ENCODE measurements at places on chromosomes 5 and 9. TPM values are rescaled to one million over a fixed set of nuclear protein-coding genes. Genes with fewer than 3 reads are reported as not detected.
A peak's percentile ranks its signal among the peaks of the same experiment; 100 is the strongest.

DNA sequence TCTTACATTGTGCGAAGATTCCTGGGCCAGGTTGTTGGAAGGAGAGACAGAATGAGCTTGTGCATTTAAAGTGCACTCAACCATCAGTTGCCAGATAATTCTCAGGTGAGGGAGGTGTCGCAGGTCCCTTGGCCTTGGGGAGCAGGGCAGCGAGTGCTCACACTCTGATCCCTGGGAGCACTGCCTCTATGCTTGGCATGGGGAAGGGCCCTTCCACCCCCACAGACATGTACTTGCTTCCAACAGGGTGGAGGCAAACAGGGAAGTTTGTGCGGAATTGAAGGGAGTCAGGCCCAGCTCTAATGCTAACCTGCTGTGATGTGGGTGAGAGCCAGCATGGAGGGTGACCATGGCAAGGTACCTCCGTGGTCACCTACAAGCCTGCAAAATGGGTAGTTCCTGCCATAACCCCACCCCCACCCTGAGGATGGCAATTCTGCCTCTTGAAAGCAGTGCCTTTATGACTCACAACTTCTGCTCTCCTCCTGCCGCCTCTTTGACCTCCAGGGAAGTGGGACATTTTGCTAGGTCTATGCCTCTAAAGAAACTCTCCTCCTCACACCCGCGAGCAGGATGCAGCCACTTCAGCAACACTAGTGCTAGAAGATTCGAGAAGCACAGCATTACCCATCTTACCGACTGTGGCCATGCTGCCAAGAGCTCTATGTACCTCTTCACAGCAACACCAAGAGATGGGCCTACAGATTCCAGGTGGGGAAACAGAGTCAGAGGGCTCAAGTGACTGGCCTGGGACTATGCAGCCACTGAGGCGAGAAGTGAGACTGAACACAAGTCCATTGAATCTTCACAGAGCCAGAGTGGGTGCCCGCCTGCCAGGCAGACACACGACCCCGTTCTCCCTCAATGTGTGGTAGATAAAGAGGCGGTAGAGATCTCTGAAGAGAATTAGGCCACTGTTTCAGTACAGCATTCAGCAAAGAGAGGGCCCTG, 22.1 kb upstream of the SLC25A51 start:
- H3K36me3 ChIP-seq: peaks cover 13% of the 10 kb centered on the region
- no peak for DNase-seq
- H3K4me1 ChIP-seq: peaks cover 27% of the 10 kb centered on the region
- no peaks in the 10 kb centered on the region for H3K27me3 ChIP-seq
- H3K4me3 ChIP-seq: no peak overlapping the region

Gene WNT8A
- not detected for total RNA-seq

Gene SVEP1
- 45.2 TPM for total RNA-seq

Gene GNA14
- 0.22 TPM for total RNA-seq

DNA sequence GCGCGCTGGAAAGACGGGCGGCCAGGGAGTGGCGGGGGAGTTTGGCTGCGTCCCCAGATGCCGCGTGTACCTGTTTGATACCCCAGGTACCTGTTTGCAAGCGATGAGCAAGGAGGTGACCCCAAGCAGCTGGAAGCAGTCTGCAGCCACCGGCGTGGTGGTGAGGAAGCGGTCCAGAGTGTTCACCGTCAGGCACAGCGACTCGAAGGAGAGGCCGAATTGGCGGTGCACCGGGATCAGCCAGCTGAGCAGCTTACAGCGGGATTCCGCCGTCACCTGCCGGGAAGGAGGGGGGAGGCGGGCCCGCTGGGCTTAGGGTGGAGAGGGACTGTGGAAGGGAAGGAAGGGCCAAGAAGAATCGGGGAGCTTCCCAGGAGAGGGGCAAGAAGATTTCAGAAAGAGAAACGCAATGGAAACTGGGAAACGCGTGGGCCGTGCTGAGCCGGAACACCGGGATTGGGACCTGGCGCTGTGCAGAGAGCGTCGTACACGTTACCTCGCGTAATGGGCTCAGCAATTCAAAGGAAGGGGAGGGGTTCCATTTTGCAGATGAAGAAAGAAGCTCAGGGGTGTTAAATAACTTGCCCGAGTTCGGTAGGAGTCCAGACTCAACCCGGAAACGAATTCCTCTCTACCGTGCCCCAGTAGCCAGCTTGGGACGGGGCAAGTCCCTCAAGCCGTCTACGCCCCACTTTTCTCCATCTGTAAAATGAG, 980 bp downstream of the CCNO start:
- H3K27ac ChIP-seq: no peak overlapping the region
- no peaks in the 10 kb centered on the region for H3K36me3 ChIP-seq
- H3K4me3 ChIP-seq: peak overlapping the region; percentile 78
- H3K27me3 ChIP-seq: peaks cover 89% of the 10 kb centered on the region

Gene FOXD4L6
- total RNA-seq: 0.53 TPM

Gene ZNF354C
- total RNA-seq: 9.1 TPM

Gene GOLPH3
- total RNA-seq: 68.8 TPM

Gene RNF183
- total RNA-seq: 0.53 TPM

Gene CATSPER3
- 1.1 TPM for total RNA-seq

Gene RNF180
- 10.0 TPM for total RNA-seq

DNA sequence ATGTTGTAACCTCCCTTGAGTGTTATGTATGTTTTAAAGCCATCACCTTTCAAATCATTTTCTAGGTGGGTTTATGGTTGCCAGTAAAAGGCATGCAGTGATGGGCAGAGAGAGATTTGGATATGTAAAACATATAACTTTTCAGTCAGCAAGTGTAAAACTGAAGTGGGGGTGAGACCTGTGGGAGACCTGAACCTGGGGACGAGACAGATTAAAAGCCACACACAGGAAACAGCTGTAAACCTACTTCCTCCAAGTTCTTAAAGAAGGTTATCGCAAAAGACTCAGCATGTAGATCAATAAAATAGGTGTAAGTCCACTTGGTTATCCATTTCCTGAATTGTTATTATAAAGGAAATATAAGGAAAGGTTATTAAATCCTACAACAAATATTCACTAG, 76.6 kb downstream of the YIPF5 start:
- H3K4me3 ChIP-seq: no peak overlapping the region
- no peaks in the 10 kb centered on the region for H3K27me3 ChIP-seq
- H3K36me3 ChIP-seq: no peaks in the 10 kb centered on the region
- no peak for DNase-seq
- H3K4me1 ChIP-seq: peaks cover 30% of the 10 kb centered on the region

Gene LURAP1L
- 32.7 TPM for total RNA-seq

Gene TEK
- total RNA-seq: 5.9 TPM

DNA sequence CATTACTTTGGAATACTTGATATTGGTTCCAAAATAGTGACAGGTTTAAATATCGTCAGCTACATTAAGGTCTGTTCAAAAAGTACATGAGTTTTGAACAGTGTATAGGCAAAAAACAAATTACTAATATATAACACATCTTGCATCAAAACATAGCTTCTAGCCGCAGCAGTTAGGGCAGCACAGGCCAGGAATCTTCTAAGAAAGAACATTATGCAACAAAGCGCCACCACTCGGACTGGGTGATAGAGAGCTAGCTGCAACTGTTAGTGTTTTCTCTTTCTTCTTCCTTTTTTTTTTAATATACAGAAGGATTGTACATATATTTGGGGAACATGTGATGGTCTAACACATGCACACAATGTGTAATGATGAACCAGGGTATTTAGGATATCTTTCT, 504.5 kb downstream of the NR2F1-AS1 start:
- peak overlapping the region; percentile 98 for H3K27ac ChIP-seq
- no peak overlapping the region for H3K4me3 ChIP-seq
- H3K36me3 ChIP-seq: no peaks in the 10 kb centered on the region
- peaks cover 50% of the 10 kb centered on the region for H3K4me1 ChIP-seq
- H3K27me3 ChIP-seq: no peaks in the 10 kb centered on the region

GRCh38 chr5:159175547-159175946, 33.8 kb downstream of the RNF145 start:
- peaks cover 37% of the 10 kb centered on the region for H3K4me1 ChIP-seq
- H3K4me3 ChIP-seq: no peak overlapping the region
- peak overlapping the region; percentile 84 for H3K27ac ChIP-seq
- no peaks in the 10 kb centered on the region for H3K27me3 ChIP-seq

GRCh38 chr5:22109315-22109714, 743.8 kb downstream of the CDH12 start:
- H3K27ac ChIP-seq: no peak overlapping the region
- no peaks in the 10 kb centered on the region for H3K4me1 ChIP-seq
- no peak for DNase-seq
- peaks cover 12% of the 10 kb centered on the region for H3K27me3 ChIP-seq
- H3K36me3 ChIP-seq: no peaks in the 10 kb centered on the region

DNA sequence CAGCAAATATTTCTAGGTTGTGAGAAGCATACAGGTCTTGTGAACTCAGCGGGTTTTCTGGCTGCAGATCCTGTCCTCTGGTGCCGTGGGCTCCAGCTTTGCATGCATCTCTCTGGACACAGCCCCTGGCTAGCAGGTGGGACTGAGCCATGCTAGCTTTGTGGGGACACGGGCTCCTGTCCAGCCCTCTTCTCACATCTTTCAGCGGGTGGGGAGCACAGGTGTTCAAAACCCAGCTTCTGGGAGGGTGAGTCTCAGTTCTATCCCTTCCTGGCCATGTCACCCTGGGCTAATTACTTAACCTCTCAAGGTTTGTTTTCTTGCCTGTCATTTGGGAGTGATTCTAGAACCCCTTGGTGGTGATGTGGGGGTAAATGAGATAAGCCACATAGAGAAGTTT, 162.3 kb downstream of the ICE1 start:
- H3K4me3 ChIP-seq: no peak overlapping the region
- H3K27ac ChIP-seq: no peak overlapping the region
- DNase-seq: no peak
- H3K36me3 ChIP-seq: no peaks in the 10 kb centered on the region
- H3K4me1 ChIP-seq: peaks cover 9% of the 10 kb centered on the region
- H3K27me3 ChIP-seq: peaks cover 2% of the 10 kb centered on the region

Gene SAXO1
- total RNA-seq: 0.43 TPM

DNA sequence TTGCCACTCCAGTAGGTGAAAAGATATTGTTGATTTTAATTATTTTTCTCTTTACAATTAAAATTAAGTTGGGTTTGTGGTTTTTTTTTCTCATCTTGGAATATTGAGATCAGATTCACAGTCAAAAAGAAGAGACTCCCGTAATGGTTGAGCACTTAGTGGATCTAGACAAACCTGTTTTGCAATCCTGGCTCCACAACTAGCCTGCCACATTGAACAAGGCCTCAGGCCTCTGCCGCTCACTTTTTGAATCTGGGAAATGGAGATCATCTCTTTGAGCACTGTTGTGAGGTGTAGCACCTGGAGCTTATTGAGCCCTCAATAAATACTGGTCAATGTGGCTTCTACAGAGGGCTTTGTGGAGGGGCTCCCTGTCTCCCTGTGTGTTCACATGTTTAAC, 37.1 kb upstream of the RARS1 start:
- no peak for DNase-seq
- peaks cover 21% of the 10 kb centered on the region for H3K4me1 ChIP-seq
- no peak overlapping the region for H3K4me3 ChIP-seq
- H3K27ac ChIP-seq: peak overlapping the region; percentile 1
- peaks cover 24% of the 10 kb centered on the region for H3K36me3 ChIP-seq

DNA sequence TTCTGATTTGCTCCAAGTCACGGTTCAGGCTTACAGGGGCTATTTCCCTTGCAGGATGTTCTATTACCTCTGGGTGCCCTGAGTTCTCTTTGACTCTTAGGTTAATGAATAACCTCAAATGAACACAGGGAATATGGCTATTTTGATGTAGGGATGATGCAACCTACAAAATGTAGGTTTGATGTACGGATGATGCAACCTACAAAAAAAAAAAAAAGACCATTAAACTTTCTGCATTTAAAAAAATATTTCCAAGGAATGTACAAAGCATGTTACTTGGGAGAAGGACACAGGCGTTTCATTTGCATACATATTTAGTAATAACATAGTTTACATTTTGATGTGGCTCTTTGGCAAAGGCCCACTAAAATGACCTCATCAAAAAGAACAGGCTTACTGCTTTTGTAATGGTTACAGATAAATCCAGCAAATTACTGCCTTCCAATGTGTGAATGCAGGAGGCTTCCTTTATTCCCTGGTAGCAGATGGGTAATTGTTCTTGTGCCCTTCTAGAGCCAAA, 36.3 kb downstream of the ZNF474 start:
- no peak overlapping the region for H3K27ac ChIP-seq
- H3K36me3 ChIP-seq: no peaks in the 10 kb centered on the region
- H3K27me3 ChIP-seq: no peaks in the 10 kb centered on the region
- peaks cover 15% of the 10 kb centered on the region for H3K4me1 ChIP-seq
- no peak for DNase-seq

DNA sequence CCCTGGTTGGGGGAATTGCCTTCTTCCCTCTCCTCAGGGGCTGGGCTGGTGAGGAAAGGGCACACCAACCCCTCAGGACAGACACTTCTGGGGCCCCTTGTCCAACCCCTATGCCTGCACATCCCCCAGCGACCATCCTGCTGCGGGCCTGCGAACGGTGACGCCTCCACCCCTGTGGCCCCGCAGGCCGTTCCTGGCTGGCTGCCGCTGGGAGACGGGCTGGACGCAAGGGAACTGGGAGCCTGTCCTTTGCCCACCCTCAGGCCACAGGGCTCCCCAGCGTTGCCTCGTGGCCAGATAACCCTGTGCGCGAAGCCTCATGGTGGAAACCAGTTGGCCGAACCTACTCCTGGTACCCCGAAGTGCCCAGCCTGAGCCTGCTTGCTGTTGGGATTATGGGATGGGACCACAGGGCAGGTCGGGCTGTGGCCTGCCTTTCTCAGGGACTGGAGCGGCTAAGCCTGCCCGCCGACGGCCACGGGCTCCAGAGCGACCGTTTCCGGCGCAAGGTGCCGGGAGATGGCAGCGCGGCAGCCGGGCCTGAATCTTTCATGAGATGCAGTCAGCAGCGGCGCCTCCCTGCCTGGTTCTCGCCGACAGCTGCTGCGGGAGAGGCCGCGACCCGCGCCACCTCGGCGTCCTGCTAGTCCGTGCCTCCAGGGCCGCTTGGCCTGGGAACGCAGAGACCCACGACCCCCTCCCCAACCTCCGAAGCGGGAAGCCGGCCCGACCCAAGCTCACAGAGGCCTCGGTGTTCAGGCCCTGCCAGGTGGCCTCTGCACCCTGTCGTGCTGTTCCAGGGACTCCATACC, 6.5 kb upstream of the PITX1 start:
- no peak for DNase-seq
- H3K4me1 ChIP-seq: peaks cover 10% of the 10 kb centered on the region
- peak overlapping the region; percentile 85 for H3K27ac ChIP-seq

- no peak for DNase-seq
- H3K4me3 ChIP-seq: no peak overlapping the region
- H3K27me3 ChIP-seq: no peaks in the 10 kb centered on the region
- H3K27ac ChIP-seq: no peak overlapping the region
- peaks cover 3% of the 10 kb centered on the region for H3K4me1 ChIP-seq
Measured at GRCh38 chr9:20426019-20426418, 196.3 kb downstream of the MLLT3 start.

DNA sequence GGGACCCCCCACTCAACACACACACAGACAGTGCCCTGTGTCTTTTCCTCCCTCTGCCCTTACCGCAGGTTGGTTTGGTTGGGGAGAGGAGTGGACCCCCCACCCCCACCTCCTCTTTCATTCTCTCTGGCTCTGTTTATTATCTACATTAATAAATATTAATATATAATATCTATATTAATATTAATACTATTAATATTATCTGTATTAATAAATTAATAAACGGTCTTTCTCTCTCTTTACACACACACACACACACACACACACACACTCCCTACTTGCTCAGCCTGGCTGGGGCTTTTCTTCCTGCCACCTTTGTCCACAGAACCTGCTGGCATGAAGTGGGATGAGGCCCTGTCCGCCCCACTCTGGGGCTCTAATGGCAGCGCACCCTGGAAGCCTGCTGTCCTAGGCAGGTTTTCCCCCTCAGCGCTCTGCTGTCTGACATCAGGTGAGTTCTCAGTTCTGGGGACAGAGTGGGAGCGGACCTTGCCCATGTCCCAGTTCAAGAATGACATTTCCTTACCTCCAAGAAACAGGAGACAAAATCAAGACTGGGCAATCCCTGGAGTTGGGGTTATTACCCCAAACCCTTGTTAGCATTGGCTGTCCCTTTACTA, 10.5 kb upstream of the SMIM32 start:
- peaks cover 15% of the 10 kb centered on the region for H3K4me1 ChIP-seq
- peak overlapping the region; percentile 62 for H3K4me3 ChIP-seq
- H3K36me3 ChIP-seq: peaks cover 2% of the 10 kb centered on the region
- H3K27ac ChIP-seq: no peak overlapping the region
- H3K27me3 ChIP-seq: peaks cover 4% of the 10 kb centered on the region
